ENCODE measurements at places on chromosomes 11 and 22.

GRCh38 chr22:40525250-40525884, 111.2 kb downstream of the MRTFA start:
- DNase-seq = no peak

DNA sequence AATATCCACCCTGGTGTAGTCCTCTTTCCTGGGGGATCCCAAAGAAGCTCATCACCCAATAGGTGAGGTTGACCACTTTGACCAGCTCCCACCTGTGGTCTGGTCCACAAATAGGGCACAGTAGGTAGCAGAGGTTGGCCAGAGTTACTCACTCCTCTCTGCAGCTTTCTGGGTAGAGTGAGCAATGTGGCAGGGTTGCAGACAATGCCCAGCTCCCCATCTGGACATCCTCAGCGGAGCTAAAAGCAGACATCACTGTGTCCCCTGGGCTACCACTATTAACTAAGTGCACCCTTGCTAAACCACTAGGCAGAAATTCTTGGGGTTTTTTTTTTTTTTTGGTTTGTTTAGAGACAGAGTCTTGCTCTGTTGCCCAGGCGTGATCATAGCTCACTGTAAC, 48.4 kb upstream of the TP53I11 start:
- DNase-seq = no peak

DNA sequence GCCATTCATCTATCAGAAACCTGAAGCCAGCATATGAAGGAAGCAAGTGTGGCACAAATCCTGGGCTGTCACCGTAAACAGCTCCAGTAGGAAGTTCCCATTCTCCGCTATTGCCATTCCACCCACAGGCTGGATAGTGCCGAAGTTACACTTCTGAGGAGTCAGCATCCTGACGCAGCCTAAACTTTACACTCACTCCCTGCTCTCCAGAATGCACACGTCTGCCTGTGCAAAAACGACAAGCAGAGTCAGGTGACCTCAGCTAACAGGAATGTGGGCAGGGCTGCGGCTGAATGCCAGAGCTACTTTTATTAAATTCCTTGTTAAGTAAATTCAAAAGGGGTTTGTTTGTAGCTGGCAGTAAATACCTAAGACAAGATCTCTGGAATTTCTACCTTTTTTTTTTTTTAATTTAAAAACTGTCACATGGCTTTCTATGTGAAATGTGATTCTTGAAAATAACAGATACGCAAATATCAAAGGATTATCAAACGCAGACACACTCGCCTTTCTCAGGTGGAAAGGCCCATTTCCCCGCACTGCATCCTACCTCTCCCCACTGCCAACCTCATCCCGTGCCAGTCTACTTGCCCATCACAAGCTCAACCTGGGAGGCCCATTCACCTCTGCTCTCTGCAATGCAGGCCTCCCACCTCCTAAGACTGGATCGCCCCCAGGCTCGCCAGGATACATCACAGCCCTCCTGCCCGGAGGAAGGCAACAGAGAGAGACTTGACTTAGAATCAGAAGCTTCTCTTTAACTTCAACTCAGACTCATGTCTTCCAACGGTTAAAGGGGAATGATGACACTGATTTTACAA, 33.5 kb downstream of the NFRKB start:
- DNase-seq = no peak

DNA sequence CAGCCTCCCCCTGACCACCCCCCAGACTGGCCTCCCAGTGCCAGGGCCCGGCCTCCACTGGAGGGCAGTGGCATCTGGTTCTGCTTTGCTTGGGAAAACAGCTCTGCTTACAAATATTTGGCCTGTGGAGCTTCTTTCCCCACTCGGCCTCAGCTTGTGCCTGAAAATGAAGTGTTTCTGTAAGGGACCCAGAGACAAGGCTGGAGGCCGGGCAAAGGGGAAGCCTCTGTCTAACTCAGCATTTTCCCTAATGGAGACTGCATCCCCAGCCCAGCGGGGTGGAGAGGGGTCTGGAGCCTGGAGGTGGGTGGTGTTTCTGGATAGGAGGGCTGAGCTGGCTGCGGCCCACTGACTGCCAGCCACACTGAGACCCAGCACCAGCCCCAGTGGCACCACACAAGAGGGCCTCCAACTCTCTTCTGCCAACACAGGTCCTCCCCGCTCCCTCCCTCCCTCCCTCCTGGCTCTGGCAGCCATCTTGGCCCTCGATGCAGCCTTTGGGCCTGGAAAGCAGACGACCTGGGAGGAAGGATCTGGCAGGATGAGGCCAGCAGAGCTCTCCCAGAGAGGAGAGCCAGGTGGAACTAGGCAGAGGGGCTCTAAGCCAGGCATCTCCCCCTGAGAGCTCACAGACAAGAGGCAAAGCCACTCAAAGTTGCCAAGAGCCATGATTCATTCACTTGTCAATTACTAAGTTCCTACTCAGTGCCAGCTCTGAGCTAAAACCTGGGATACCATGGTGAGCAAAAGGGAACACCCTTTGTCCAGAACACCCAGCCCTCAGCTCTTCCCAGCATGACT, 77.1 kb upstream of the CD82 start:
- DNase-seq = no peak

DNA sequence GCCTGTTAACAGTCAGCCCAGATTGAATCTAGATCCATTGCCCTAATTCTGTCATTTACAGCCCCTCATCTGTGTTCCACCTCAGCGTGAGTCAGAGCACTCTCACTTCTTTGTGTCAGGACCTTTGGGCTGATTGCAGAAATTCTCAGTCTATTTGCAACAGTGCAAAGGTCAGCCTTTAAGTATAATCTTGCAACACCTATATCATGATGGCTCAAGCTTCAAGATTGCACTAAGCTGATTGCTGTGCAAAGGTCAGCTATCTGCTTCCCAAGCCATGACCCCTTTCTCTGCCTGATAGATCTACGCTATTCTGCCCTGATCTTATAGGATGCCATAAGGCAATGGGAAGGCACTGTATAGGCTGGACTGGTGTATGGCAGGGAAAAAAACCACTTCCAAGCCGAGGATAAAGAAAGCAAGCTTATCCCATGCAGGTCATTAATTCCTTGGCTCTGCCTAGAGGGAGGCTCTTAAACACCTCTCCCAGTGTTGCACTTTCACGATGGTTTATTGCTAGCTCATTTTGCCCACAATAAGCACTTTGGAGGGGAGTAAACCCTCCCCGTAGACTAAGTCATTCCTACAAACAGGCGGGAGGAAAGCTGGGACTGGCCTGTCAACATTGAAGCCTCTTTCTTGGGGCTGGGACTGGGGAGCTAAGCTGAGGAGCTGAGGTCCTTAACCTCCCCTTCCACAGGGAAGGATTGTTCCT, 100.6 kb downstream of the RRAS2 start:
- DNase-seq = no peak

- DNase-seq = no peak
Observed at GRCh38 chr22:27388090-27388600, 413.4 kb downstream of the MN1 start.

DNA sequence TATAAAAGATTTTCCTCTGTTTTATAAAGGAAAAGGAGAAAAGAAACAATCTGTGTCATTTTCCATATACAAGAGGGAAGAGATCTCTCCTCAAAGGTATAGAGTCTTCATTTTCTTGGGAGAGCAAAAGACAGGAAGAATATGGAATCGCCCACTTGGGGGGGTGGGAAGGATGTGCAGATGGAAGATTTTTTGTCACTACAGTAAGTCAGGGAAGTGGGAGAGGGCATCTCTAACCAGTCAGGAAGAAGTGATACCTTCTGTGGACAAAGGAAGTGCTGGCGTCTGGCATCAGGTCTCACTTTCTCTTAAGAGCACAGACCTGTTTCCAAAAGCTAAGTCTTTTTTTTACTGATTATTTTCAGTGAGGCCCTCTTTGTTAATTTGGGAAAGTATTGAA, 1.4 kb downstream of the PRR14L start:
- no peak for DNase-seq

DNA sequence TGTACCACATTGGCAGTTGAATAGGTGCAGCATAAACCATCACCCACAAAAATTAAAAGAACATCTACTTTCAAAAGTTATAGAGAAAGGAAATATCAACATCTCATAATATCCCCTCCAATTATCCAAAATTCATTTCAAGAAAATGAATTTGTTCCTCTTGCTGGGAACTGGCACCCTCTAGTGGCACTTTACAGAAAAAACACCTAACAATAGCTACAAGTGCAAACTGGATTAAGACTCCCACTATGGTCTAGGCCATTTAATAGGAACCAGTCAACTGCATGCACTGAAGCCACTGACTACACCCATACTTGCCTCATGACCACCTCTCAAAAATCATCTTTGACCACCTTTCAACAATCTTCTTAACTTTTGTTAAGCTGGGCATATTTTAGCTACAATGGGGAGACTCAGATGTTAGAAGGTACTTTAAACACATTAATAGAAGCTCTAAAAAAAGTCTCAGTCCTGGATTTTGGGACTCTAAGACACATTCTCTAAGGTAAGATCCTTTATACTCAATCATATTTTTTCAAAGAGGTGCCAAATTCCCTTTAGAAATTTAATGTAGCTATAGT, 17.3 kb downstream of the TRAF6 start:
- DNase-seq = no peak

DNA sequence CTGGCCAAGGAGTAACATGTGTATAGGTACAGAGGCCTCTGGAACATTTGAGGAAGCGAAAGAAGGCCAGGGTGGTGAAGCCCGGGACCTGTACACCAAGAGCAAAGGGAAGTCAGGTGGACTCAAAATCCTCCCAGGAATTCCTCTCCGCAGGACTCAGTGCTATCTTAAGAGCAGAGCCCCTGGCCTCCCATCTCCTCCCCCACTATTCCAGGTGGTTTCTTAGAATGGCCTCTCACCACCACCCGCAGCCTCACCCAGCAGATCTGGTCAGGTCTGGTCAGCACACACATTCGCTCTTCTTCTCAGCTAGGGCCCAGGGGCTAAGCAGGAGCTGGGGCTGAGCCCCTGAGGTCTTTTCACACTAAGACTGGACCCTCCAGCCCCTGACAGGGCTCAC, 59.1 kb downstream of the SCGB1A1 start:
- DNase-seq = no peak

GRCh38 chr11:62419943-62420342, 1.1 kb downstream of the SCGB1A1 start:
- DNase-seq = no peak

- no peak for DNase-seq
Observed at GRCh38 chr22:25749420-25750169, 7.6 kb downstream of the MYO18B start.

DNA sequence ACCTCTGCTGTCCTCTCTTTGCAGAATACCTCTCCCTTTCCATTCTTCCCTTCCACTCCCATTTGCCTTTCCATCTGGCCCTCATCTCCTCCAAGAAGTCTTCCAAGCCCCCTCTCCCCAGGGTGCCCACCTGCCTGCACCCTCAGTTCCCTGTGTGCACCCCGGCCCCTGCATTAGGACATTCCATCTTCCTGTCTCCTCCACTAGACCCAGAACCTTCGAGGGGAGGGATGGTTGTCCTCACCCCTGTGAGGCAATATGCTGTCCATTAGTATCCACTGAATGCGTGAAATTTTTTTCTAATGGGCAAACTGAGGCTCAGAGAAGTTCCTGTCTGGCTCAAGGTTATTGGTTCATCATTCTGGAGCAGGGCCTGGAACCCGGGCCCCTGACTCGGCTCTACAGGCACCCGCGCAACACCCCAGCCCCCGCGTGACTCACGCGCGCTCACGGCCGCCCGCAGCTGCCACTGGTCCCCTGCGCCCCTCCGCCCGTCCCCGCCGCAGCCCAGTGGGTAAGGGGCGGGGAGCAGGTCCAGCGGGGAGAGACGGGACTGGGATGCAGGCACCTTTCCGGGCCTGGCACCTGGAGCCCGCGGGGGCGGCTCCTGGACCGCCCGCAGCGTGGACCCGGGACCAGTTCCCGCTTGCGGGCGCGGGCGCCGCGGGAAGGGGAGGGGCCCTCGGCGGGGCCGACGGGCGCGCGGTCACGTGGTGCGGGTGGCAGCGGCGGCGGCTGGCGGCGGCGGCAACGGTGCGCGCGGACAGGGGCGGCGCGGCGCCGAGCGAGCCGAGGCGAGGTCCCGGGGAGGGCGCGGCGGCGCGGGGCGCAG, 7.0 kb downstream of the SEPTIN3 start:
- DNase-seq = no peak

GRCh38 chr22:48803948-48804810, 1023.5 kb downstream of the BRD1 start:
- no peak for DNase-seq

- DNase-seq = no peak
Observed at GRCh38 chr22:46758867-46759290, 3.6 kb upstream of the TBC1D22A start.

- DNase-seq = no peak
Observed at GRCh38 chr22:41360126-41360525, 21.6 kb upstream of the TEF start.

GRCh38 chr11:110158317-110159200, 65.4 kb downstream of the ZC3H12C start:
- DNase-seq = no peak

DNA sequence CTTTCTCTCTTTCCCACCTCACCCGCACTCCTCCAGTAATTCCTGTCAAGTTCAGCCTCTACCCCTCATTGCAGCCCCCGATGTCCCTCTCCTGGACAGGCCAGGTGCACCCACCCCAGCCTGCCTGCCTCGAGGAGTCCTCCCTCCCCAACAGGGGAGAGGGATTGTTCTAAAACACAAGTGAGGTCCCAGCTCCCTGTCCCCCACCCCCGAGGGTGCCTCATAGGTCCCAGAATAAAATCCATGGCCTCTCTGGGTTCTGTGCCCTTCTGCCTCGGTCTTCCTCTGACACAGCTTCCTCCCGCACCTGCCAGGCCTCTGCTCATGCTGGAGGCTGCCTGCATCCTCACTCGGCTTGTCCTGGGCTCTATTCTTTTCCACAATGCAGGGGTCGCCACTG, 720.1 kb downstream of the BRD1 start:
- no peak for DNase-seq

GRCh38 chr11:111361874-111362273, 17.2 kb downstream of the POU2AF1 start:
- DNase-seq = no peak

- no peak for DNase-seq
Observed at GRCh38 chr22:21725956-21726649, 9.5 kb downstream of the YPEL1 start.

- no peak for DNase-seq
Observed at GRCh38 chr11:71342116-71342515, 89.7 kb upstream of the SHANK2 start.

- DNase-seq = no peak
Observed at GRCh38 chr11:118998388-118998717, 415 bp downstream of the CENATAC start.

DNA sequence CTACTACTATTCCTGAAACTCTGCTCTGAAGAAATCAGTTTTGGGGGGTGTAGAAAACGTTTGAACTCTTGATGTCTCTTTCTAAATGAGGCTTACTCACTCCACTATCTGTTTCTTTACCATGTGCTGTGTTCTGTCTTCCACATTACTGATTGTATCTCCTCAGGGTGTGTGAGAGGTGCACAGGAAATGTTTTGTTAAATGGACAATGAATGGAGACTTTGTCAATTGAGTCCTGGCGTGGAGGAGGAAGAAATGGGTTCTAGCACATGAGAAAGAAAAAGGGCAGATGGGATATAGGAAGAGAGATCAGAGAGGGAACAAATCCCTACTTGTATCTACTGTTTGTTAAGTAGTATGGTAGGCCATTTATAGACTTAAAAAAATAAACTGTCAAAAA, 577.1 kb upstream of the CCDC90B start:
- DNase-seq = no peak

- DNase-seq = no peak
Observed at GRCh38 chr11:1238767-1239595, 16.1 kb downstream of the MUC5B start.

- no peak for DNase-seq
Observed at GRCh38 chr22:19066531-19067271, 55.5 kb downstream of the DGCR2 start.

- DNase-seq = no peak
Observed at GRCh38 chr22:34851918-34852662, 213.9 kb upstream of the ISX start.

GRCh38 chr11:79594834-79595233, 154.0 kb upstream of the TENM4 start:
- no peak for DNase-seq

Data from NCI-H187 (cell line).